Fibroblast of skin of abdomen (primary cell): ENCODE measurements at places on chromosomes 2 and 18.

DNA sequence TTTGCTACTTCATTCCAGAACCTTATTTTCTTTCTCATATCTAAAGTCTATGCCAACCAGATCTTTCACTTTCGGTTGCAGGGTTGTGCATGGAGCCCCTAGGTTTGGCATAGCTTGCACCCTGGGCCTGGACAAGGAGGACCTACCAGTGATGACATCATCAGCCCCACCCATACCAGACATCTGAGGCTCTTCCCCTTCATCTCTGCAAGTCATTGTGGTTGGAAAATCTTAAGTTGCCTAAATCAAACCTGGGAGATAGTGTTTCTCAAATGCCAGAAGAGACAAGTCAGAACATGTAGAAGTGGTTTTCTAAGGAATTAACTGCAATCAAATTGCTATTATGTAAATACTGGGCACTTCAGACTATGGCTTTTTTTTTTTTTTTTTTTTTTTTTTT lies 363.3 kb downstream of the ZNF516 start:
- DNase-seq: peak; percentile 14

- peak; percentile 84 for DNase-seq
These were observed 77.3 kb upstream of the RPL31 start for GRCh38 chr2:100924520-100925451.

GRCh38 chr18:65124633-65125032 lies 626.2 kb upstream of the CDH7 start:
- no peak for DNase-seq

DNA sequence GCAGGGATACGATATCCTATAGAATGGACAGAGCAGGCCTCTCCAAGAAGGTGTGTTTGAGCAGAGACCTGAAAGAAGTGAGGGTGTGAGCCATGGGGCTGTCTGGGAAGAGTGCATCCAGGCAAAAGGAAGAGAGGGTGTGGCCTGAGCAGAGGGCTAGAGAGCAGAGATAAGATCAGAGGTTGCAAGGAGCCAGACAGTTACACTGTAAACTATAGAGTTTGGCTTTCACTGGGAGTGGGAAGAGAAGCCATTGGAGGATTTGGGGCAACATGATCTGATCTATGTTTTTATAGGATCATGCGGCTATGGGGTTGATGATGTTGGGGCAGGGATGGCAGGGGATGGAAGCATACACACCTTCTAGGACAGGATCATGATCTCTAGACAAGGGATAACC lies 124.1 kb upstream of the MAP3K20 start:
- DNase-seq: no peak

GRCh38 chr2:28782423-28782822 lies 28.2 kb upstream of the SPDYA start:
- no peak for DNase-seq

GRCh38 chr2:46875226-46875899 lies 40.2 kb downstream of the MCFD2 start:
- DNase-seq: no peak

DNA sequence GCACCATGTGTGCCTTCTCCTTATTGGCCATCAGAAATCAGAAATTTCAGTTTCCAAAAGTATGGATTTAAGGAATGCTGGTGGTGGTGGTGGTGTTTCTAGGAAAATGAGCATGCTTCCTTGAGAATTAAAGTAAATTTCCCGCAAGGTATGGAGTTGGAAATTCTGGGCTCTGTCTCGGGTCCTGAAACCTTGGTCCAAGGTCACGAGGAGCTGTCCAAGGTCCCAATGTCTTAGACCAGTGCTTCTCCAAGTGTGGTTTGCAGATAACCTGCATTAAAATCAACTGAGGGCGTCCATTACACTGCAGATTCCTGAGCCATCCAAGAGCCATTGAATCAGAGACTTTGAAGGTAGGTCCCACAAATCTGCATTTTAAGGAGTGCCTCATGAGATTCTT lies 210.9 kb upstream of the PKDCC start:
- peak; percentile 40 for DNase-seq

DNA sequence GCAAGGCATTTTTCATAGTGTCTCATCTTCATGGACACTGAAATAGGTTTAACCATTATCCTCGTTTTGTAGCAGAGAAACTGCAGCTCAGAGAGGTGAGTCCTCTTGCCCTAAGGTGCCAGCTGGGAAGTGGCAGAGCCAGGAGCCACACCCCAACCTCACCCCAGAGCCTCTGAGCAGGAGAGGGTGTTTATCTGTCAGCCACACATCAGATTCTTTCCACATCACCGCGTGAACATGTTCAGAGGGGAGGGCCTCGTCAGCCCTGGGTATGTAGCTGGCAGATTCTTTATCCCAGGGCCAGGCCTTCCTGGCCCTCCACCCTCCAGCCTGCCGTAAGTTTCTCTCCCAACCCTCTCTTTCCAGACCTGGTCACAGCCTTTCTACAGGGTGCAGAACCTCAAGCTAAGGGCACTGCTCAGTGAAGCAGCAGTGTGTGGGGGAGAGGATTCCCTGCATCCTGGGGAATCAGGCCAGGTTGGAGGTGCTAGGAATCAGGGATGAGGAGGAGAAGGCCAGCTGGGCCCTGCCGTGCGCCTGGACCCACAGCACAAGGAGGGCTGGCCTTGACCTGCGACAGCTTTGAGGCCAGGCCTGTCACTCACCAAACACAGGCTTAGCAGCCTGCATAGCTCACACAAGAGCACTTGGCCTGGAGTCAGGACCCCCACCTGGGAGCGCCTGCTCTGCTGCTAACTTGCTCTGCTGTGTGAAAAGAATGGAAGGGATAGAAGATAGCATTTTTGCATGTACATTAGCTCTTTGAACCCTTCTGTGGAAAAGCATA lies 111.3 kb upstream of the MCFD2 start:
- no peak for DNase-seq

GRCh38 chr2:192570788-192571187 lies 376.1 kb upstream of the TMEFF2 start:
- DNase-seq: no peak
